ENCODE measurements at places on chromosomes 4 and X.

- DNase-seq = no peak
These were observed 95.5 kb downstream of the SOWAHB start for GRCh38 chr4:76802236-76803021.

DNA sequence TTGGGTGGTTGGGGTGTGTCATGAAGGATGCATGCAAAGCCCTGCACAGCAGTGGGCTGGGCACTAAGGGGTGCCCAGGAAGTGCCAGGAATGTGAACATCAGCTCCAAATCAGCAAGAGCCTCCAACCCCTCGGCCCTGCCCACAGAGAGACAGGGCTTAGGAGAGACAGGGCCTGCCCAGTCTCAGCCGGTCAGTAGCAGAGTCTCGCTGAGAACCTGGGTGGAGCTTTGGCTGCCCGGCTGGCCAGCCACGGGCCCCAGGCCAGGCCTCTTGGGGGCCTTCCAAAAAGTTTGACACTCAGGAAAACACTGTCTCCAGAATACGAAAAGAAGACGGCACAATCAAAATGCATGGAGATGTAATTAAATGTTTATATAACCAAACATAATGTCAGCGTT is 4.3 kb upstream of the MXD4 start:
- DNase-seq = no peak

DNA sequence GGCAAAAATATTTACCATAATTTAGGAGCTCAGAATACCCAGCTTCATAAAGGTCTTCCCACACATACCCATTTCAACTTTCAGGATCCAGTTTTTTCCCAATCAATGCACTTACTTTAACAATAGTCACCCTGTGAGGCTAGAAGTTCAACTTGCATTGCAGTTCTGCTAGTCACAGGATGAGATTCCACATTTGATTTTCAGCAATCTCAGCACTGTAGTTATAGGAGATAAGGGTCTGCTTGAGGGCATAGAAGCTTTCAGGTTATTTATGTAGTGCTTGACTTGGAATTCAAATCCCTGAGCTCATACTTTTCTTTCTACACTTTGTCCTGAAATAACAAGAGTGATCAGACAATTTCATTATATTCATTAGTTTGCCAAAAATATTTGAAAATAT is 78.3 kb upstream of the IL2 start:
- no peak for DNase-seq

DNA sequence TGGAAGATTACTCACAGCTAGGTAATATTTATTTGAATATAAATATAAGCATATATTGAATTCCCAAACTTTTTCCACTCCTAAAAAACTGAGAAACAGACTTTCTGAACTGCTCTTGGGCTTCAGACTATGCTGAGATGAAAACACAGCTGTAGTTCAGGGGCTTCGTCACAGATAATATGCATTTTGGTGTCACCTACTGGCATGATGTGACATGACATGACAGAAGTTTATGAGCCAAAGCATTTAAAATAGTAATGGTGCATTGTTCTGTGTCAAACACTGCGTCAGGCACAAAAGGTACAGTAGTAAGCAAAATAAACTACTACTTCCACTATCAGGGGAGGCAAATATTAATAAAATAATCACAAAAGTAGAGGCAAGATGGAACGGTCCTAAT is 171.3 kb downstream of the BTC start:
- no peak for DNase-seq

DNA sequence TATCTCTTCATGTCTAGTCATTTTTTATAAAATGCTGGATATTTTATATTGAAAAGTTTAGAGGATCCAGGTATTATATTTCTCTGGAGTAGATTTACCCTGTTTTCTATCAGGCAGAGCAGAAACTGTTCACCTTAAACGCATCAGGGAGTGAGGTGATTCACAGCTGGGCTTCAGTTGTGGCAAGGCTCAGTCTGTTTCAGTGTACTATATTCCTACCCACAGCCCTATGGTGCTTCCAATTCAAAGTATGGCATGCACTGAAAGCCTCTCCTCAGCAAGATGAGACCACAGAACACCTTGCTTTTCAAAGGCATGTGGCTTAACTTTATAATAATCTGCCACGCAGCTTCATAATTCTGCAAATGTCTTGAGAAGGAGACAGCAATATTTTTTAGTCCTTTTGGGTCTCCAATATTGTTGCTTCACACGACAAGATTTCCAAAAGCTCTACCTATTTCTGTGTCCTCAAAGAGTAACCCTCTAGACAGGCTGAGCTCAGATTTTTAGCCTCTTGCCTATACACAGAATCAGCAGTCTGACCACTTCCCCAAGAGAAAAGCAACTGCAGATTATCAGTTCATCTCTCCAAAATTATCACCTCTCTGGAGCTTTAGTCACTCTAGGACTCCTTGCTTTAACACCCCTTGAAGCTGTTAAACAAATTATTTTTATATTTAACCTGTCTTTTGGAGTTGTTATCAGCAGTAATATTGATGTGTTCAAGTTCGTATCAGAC is 24.4 kb downstream of the PRDM5 start:
- DNase-seq = no peak

GRCh38 chrX:12138361-12139313 is at the start of gene FRMPD4:
Gene FRMPD4 (plus strand): TSS chrX:12138473. CDS start chrX:12138972, 499 bp downstream.
- DNase-seq = no peak

DNA sequence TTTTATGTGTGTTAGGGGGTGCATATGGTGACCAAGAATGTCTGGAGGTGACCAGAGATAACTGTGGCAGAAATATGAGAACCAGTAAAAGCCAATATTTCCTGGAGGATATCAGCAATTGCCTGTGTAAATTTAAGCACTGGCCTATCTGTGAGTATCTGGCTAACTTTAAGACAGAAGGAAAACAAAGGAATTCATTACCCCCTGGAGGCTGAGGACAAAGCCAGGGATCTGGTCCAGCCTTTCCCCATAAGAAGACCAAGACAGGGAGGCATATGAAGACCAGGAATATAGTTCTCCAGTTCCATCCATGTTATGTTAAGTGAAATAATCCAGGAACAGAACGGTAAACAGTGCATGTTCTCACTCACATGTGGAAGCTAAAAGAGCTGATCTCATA is 49.2 kb downstream of the MFAP3L start:
- DNase-seq = no peak

GRCh38 chr4:8356856-8357255 is 83.7 kb downstream of the ACOX3 start:
- DNase-seq = no peak

GRCh38 chr4:41095973-41096372 is 118.4 kb downstream of the APBB2 start:
- DNase-seq = no peak

- no peak for DNase-seq
These were observed 11.8 kb downstream of the EDA start for GRCh38 chrX:69627744-69628143.

- DNase-seq = no peak
These were observed 115.4 kb downstream of the PTTG2 start for GRCh38 chr4:38075370-38076152.

DNA sequence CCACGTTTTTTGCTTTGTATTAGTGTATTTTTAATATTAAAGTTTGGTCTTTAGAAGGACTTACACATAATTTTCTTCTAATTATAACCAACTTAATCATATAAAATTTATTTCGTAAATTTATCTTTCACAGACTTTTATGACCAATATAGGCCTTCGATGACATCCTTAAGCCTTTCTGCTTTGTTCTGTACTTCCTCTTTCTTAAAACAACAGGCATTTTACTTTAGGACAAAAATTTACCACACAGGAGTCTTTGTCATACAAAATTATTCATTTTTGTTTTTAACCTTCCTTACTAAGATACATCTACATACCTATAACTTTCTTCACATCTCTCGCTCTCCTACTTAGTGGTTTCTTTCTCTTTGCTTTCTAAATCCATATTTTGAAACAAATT is 56.3 kb downstream of the RGS12 start:
- DNase-seq = no peak

DNA sequence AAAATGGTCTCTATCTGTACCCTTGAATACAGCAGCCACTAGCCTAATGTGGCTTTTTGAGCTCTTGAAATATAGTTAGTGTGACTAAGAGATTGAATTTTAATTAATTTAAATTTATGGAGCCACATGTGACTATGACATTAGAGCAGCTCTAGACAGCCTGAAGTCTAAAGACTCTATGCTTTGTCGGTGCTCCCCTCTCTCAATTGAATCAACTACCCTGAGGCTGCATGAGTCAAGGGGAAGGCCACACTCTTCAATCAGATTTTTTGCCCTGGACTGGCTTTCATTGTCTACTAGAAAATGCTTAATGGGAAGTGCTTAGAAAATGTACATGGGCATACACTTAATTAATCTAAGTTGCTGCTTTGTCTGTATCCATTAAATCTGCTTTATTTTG is 11.7 kb downstream of the TLR7 start:
- no peak for DNase-seq

DNA sequence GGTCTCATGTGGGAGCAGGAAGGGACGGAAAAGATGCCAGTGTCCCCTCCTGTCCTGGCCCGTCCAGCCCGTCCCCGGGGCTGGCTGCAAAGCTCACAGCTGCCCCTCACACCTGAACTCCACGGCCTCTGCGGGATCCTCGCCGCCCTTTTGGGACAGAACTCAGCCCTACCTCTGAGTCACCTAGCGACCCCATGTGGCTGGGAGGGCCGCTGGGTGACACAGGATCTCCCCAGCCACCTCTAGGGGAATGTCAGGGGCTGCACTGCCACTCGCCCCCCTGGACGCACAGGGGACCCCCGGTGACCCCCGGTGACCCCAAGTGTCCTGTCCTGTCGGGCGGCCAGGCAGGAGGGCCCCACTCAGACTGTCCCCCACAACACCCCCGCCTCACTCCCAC is 748 bp downstream of the FAM9B start:
- DNase-seq = no peak

- no peak for DNase-seq
These were observed 904.9 kb upstream of the AGA start for GRCh38 chr4:178347111-178347510.

DNA sequence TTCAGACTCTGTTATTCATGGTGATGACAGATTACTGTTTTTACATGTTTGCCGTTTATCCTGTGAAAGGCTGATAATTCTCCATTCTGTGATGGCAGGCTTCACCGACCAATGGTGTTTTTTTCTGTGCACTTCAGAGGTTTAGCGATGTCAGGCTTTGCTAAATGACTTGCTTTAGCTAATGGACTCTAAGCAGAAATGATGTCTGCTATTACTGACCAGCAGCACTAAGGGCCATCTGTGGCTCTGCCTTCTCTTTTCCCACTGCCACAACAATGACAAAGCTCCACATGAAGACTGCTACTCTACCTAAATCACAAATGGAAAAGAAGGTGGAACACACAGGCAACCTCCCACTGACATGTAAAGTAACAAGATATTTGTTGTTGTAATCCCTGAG is 68.4 kb upstream of the ALB start:
- no peak for DNase-seq

DNA sequence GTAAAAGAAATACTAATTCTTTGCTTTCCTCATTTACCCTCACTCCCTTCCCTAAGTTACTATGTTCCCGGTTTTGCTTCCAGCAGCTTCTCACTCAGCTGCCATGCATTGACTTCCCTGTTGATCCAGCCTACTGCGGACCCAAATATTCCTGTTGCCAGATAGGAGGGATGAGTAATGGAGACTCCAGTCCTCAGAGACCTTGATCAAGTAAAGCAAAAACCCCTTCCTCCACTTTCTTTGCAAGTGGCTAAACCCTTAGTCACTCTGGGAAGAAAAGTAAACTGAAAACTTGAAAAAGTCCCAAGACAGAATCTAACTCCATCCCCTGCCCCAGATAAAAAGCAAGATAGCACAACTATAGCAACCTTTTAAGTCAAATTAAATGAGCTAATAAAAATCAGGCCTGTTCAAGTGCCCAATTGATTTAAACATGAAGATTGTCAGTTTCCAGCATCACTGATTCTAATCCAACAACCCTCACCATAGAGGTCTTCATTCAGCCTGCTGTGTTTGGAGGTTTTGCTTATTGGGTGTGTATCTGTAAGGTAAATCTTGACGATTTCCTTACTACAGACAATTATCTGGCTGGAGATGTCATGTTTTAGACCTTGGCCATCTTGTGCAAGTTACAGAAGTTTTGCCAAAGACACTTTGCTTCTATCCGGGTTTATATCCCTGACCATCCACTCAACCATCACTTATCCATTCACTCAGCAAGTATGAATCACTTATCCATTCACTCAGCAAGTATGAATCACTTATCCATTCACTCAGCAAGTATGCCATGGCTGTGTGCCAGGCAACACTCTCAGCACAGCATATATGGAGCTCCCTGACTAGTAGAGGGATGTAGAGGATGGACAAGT is 17.6 kb downstream of the FGFBP1 start:
- DNase-seq = no peak

- no peak for DNase-seq
These were observed 30.9 kb downstream of the PDLIM3 start for GRCh38 chr4:185504098-185505047.

- DNase-seq = no peak
These were observed 7.3 kb downstream of the PGK1 start for GRCh38 chrX:78111140-78111931.

- no peak for DNase-seq
These were observed 211.5 kb downstream of the DHX15 start for GRCh38 chr4:24372881-24373280.

DNA sequence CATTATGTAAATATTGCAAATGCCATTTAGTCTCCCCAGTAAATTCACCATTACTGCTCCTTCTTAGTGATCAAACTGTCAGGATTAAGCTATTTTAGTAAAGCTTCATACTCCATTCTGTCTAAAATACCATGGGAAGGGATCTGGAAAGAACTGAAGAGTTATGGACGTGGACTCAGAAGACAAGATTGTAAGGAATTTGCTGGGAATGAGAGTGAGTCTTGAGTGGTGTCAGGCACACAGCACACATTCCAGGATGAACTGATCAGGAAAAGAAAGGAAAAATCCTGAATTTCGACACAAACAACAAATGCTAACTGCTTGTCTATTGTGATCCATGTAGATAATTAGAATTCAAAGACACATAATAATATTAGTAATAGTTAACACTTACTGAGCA is 311.0 kb downstream of the CENPC start:
- DNase-seq = no peak

- no peak for DNase-seq
These were observed 1106.0 kb downstream of the STIM2 start for GRCh38 chr4:27966664-27967063.

- DNase-seq = no peak
These were observed 1.2 kb downstream of the AKAP17A start for GRCh38 chrX:1592470-1593142.

GRCh38 chr4:176193126-176193525 is 2.3 kb downstream of the SPATA4 start:
- DNase-seq = no peak

GRCh38 chrX:120857240-120857639 is 18.4 kb downstream of the CT47B1 start:
- DNase-seq = no peak

GRCh38 chrX:13142891-13143290 is 98.5 kb upstream of the FAM9C start:
- DNase-seq = no peak

- DNase-seq = no peak
These were observed 20.6 kb upstream of the BBS12 start for GRCh38 chr4:122711919-122712318.

GRCh38 chrX:1661048-1661921 is 46.4 kb downstream of the ASMT start:
- DNase-seq = peak; percentile 68

- DNase-seq = no peak
These were observed 187.2 kb downstream of the FBXW7 start for GRCh38 chr4:152348670-152349069.
